Naive thymus-derived CD8-positive, alpha-beta T cell (primary cell): ENCODE measurements at places on chromosomes 2 and 18.

DNA sequence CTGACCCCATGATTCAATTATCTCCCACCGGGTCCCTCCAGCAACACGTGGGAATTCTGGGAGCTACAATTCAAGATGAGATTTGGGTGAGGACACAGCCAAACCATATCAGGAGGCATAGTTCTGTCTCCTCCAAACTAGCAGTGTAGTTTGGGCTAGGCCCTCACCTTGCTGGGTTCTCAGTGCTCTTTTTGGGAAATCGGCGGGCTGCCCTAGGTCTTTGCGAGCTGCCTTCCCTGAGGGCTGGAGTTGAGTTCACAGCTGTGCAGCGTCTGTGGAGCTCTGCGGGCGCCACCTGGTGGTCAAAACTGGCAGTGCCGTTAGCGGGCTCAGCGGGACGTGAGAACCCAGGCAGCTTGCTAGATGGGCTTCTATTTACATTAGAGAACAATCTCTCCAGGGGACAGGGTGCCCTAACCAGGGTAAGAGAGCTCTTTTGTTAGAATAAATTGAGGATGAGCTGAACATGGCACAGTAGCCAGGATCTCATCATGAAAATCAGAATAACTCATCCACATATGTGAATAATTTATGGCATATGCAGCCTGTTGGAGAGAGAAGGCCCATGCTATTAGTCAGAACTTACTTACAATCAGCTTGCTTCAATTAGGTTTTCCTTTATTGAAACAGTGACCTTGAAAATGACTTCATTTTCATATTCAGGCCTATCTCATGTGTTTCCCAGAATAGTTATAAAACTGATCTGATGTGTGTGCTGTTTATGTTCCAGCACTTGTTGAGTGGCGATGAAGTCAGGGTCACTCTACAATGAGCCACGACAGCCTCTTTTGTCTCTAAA lies 27.4 kb upstream of the YES1 start:
- no peak overlapping the region for H3K4me3 ChIP-seq
- no peak overlapping the region for H3K27ac ChIP-seq
- DNase-seq = peak; percentile 83
- H3K4me1 ChIP-seq = no peaks in the 10 kb centered on the region

GRCh38 chr2:237979331-237979730 lies 12.5 kb downstream of the UBE2F start:
- H3K36me3 ChIP-seq = no peaks in the 10 kb centered on the region
- no peak overlapping the region for H3K4me3 ChIP-seq
- no peaks in the 10 kb centered on the region for H3K27me3 ChIP-seq
- peaks cover 70% of the 10 kb centered on the region for H3K4me1 ChIP-seq
- DNase-seq = no peak
- H3K27ac ChIP-seq = no peak overlapping the region

- no peak overlapping the region for H3K27ac ChIP-seq
- no peak overlapping the region for H3K4me3 ChIP-seq
- peaks cover 21% of the 10 kb centered on the region for H3K4me1 ChIP-seq
- peaks cover 73% of the 10 kb centered on the region for H3K27me3 ChIP-seq
- H3K36me3 ChIP-seq = no peaks in the 10 kb centered on the region
These were observed 3.9 kb downstream of the HOXD1 start for GRCh38 chr2:176192351-176192750.

GRCh38 chr2:194700116-194700515 lies 956.9 kb upstream of the SLC39A10 start:
- H3K27me3 ChIP-seq = no peaks in the 10 kb centered on the region
- H3K4me1 ChIP-seq = no peaks in the 10 kb centered on the region
- no peaks in the 10 kb centered on the region for H3K36me3 ChIP-seq
- no peak for DNase-seq

DNA sequence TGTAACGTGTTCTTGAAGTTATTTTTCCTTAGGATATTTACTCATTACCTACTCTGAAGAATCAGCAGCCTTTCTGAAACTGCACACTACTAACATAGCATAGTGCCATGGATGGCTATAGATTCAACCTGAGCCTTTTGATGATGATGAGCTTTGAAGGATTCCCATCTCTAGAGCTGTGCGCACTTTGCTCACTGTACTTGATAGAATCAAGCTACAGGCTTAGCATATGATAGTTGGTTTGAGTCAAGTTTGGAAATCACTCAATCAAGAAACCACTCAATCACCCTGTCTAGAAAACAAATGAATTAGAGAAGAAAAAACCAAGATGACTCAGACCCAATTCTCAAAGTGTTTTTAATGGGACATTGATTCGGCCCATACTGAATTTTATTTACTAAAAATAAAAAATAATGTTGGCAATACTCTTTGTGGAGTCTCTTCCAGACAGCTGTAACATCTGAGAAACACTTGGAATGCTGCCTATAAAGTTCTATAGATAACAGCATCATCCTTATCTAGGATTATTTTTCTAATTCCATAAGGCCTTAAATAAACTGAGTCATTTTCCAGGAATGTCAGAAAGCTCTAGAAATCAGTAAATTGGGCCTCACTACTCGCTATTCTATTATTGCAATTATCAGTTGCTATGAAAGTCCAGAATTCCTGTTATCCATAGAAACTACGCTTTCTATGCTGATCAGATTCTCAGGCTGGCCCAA lies 259.0 kb upstream of the ERBB4 start:
- no peak overlapping the region for H3K27ac ChIP-seq
- H3K4me1 ChIP-seq = no peaks in the 10 kb centered on the region
- H3K27me3 ChIP-seq = no peaks in the 10 kb centered on the region
- DNase-seq = no peak
- H3K4me3 ChIP-seq = no peak overlapping the region

DNA sequence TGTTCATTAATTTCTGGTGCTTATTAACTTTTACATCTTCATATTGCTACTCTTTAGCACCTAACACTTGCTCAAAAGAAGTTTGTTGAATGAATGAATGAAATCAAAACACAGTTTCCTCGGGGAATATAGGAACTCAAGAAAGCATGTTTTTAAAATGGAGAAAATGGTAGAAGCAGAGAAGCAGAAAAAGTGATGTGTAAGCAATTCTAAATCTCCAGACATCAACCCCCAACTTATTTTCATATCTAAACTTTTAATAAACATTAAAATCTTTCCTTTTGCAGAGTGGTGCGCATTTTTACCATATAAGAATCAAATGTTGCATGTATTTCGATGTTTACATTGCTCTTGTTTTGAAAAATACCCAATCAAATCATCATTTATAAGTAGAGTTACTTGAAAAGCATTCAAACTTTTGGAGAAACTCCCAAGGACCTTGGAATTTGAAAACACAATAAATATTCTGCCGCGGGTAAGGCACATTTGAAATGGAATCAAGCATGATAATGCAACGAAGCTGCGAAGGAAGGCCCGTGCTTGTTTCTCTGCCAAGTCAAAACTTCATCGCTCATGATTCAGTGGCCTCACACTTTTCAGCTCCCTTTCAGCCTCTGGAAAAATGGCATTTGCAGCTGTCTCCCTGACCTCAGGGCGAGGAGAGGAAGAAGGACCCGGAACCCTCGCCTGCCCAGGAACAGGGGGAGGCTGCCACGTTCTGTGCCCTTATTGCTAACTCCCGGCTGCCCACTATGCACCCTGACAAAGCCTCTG lies 26.7 kb upstream of the SMIM21 start:
- no peak overlapping the region for H3K27ac ChIP-seq
- DNase-seq = no peak
- no peaks in the 10 kb centered on the region for H3K36me3 ChIP-seq
- H3K27me3 ChIP-seq = peaks cover 57% of the 10 kb centered on the region
- H3K4me1 ChIP-seq = peaks cover 9% of the 10 kb centered on the region

GRCh38 chr2:48227617-48228344 lies 302.2 kb upstream of the STON1 start:
- no peaks in the 10 kb centered on the region for H3K36me3 ChIP-seq
- no peak overlapping the region for H3K4me3 ChIP-seq
- DNase-seq = no peak
- peaks cover 22% of the 10 kb centered on the region for H3K4me1 ChIP-seq

- no peaks in the 10 kb centered on the region for H3K36me3 ChIP-seq
- no peak overlapping the region for H3K4me3 ChIP-seq
- DNase-seq = no peak
- no peaks in the 10 kb centered on the region for H3K27me3 ChIP-seq
- peaks cover 7% of the 10 kb centered on the region for H3K4me1 ChIP-seq
These were observed 31.9 kb upstream of the SLC25A52 start for GRCh38 chr18:31792580-31792911.

DNA sequence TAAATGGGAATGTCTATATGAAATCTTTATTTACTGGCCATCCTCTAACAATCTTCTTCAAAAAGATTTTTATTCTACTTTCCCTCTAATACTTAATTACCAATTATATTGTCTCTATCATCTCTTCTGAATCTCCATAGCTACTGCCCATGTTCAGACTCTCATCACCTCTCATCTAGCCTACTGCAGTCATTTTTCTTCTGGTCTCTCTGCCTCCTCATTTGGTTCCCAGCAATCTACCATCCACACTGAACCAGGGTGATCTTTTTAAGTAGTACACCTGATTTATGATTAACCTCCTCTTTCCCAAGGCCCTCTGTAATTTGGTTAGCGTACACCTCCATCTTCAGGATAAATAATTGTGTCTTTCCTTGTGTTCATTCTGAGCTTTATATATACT lies 57.6 kb downstream of the NCKAP1 start:
- H3K4me3 ChIP-seq = no peak overlapping the region
- H3K36me3 ChIP-seq = no peaks in the 10 kb centered on the region
- no peak for DNase-seq

GRCh38 chr18:13545514-13545913 lies 180.8 kb downstream of the FAM210A start:
- no peaks in the 10 kb centered on the region for H3K36me3 ChIP-seq
- H3K4me1 ChIP-seq = peaks cover 13% of the 10 kb centered on the region
- no peaks in the 10 kb centered on the region for H3K27me3 ChIP-seq
- no peak for DNase-seq

GRCh38 chr2:187403568-187404260 lies 44.3 kb downstream of the CALCRL start:
- no peak for DNase-seq
- H3K4me1 ChIP-seq = no peaks in the 10 kb centered on the region
- H3K4me3 ChIP-seq = no peak overlapping the region

GRCh38 chr2:121245913-121246312 lies 39.1 kb downstream of the TFCP2L1 start:
- no peak overlapping the region for H3K4me3 ChIP-seq
- H3K27ac ChIP-seq = no peak overlapping the region
- peaks cover 7% of the 10 kb centered on the region for H3K27me3 ChIP-seq
- H3K4me1 ChIP-seq = no peaks in the 10 kb centered on the region
- DNase-seq = no peak

GRCh38 chr2:3176071-3176868 lies 201.3 kb downstream of the EIPR1 start:
- no peak overlapping the region for H3K27ac ChIP-seq
- H3K4me1 ChIP-seq = no peaks in the 10 kb centered on the region
- no peaks in the 10 kb centered on the region for H3K27me3 ChIP-seq
- no peak for DNase-seq

DNA sequence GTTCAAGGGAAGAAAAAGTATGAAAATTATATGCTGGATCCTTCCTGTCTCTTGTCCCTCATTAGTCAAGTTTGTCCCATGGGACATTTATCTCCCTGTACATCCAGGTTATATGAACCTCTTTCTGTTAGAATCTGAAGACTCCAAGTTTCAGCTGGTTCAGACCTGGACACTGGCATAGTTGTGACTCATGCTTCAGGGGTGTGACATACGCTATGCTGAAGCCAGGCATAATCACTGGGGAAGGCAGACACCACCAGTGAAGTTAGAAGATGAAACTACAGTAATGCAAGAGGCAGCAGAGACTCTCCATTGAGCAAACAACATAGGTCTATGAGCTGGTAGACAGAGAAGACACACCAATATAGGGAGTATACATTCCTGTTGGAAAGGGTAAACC lies 269.7 kb upstream of the SLC8A1 start:
- DNase-seq = no peak
- no peak overlapping the region for H3K4me3 ChIP-seq
- H3K27me3 ChIP-seq = no peaks in the 10 kb centered on the region
- no peaks in the 10 kb centered on the region for H3K4me1 ChIP-seq
- no peaks in the 10 kb centered on the region for H3K36me3 ChIP-seq

DNA sequence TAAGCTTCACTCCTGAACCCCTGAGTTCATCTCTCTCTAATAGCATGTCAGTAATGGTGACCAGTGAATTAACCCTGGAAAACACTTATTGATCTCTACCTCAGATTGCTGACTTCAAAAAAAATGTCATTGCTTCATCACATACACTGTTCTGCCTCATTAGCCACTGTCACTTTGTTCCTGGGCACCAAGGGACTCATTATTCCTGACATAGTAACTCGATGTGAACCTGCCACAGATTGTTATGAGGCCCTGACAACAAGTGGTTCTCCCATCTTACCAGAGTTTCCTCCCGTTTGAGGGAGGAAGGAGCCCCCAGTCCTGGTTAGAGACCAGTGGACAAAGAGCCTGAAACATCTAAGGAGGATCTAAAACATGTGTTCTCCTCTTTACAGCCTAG lies 403.3 kb upstream of the SMIM21 start:
- H3K27me3 ChIP-seq = peaks cover 1% of the 10 kb centered on the region
- H3K4me3 ChIP-seq = no peak overlapping the region
- no peaks in the 10 kb centered on the region for H3K4me1 ChIP-seq
- no peak overlapping the region for H3K27ac ChIP-seq

DNA sequence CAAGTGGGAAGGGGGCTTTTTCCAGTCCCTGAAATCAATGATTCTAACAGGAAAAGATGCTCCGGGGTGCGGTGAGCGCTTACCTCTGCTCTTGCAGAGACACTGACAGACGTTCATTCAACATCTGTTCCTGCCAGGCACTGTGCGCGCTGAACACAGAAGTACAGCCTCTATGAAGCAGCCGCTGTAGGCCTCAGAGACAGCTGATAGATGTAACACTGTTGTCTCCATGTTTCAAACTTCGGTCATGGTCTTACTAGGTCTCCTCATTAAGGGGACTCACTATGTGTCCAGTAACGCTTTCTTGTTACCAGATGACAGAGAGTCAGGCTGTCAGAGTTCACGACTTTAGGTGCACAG lies 649 bp upstream of the CLIP4 start:
- H3K36me3 ChIP-seq = no peaks in the 10 kb centered on the region
- peaks cover under 1% of the 10 kb centered on the region for H3K27me3 ChIP-seq
- peaks cover 42% of the 10 kb centered on the region for H3K4me1 ChIP-seq
- peak overlapping the region; percentile 99 for H3K27ac ChIP-seq
- peak overlapping the region; percentile 92 for H3K4me3 ChIP-seq

DNA sequence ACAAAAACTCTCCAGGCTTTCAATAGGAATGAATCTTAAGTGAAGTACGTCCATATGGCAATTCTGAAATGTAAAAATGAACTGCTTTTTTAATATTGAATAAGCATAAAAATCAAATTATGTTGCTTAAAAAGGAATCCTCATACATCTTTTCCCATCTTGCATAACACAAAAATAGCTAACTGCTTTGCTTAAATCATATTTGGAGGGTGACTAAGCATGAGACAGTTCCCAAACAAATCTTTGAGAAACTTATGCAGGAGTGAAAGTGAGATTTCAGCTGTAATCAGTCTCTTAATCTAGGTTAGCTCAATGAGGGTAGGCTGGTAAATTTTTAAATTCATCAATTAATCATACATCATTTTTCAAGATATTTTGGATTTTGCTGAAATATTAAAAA lies 111.5 kb downstream of the MBD5 start:
- DNase-seq = no peak
- no peak overlapping the region for H3K27ac ChIP-seq
- H3K27me3 ChIP-seq = no peaks in the 10 kb centered on the region
- no peaks in the 10 kb centered on the region for H3K36me3 ChIP-seq

GRCh38 chr2:152406119-152406835 lies 71.3 kb downstream of the FMNL2 start:
- H3K4me3 ChIP-seq = no peak overlapping the region
- peaks cover 15% of the 10 kb centered on the region for H3K27me3 ChIP-seq
- no peak for DNase-seq
- no peaks in the 10 kb centered on the region for H3K36me3 ChIP-seq
- no peaks in the 10 kb centered on the region for H3K4me1 ChIP-seq
